ENCODE measurements at places on chromosomes 11 and 22. TPM values are rescaled to one million over a fixed set of nuclear protein-coding genes. Genes with fewer than 3 reads are reported as not detected.

DNA sequence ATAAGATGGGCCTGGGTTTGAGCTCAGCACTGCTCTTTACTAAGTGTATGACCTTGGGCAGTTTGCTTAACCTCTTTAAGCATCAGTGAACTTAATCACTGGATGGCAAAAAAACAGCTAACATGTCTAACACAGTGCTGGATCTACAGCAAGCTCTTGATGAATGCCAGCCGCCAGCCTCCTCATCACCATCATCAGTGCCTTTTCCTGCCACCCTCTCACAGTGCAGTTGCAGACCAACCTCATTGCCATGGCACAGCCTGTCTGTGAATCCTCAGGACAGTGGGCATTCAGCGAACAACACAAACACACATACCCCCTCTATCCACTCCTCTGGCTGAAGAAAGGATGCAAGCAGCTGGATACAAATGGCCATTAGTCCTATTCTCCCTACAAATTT lies 133.0 kb downstream of the OPCML start:
- DNase-seq = no peak

Gene TIMM10B
- total RNA-seq = 33.7 TPM

Gene PTPRCAP
- total RNA-seq = 6.1 TPM

Gene RASL10A
- total RNA-seq = 3.6 TPM
